ENCODE measurements at places on chromosomes 4 and X.
A peak's percentile ranks its signal among the peaks of the same experiment; 100 is the strongest.

- no peak for DNase-seq
Measured at GRCh38 chr4:74423104-74423503, 21.8 kb upstream of the AREG start.

GRCh38 chr4:2511645-2512131, 24.8 kb upstream of the FAM193A start:
- DNase-seq, result no peak

- DNase-seq, result no peak
Measured at GRCh38 chr4:109574443-109574850, 14.4 kb downstream of the MCUB start.

GRCh38 chr4:3251691-3252479, 2.9 kb downstream of the MSANTD1 start:
- DNase-seq, result no peak

DNA sequence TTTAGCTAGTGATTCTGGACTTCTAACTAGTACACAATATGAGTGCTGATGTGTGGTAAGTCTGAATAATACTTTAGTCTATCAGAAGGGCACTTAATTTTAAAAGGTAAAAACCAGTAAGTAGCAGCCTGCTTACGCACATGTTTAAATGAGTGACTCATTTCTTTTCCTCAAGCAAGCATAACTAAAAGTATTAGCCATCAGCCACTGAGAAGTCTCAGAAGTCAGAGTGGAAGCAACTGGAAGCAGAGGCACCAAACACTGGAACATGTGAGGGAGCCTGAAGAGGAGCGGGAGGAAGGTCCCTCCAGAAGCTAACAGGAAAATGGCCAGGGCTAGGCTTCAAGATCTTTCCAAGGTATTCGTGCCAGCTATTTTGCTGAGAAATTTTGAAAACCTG, 257.7 kb downstream of the RAPGEF2 start:
- DNase-seq, result no peak

DNA sequence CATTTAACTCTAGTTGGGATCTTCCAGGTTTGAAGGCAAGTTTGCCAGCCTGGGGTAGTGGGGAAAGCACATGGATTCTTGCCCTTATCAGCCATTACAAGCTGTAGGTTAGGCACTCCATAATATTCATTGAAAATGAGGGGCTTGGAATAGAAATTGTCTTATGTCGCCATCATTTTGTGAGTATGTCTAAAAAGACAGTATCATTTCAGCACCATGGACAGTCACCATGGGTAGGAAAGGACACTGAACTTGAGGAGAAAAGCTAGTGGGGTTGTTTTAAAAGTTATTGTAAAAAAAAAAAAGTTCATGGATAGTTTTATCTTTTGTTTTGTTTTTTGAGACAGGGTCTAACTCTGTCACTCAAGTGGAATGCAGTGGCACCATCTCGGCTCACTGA, 356.1 kb downstream of the HNRNPD start:
- DNase-seq, result no peak

- no peak for DNase-seq
Measured at GRCh38 chr4:151319490-151319889, 5.9 kb downstream of the SH3D19 start.

- no peak for DNase-seq
Measured at GRCh38 chr4:42633605-42634388, 23.1 kb downstream of the ATP8A1 start.

DNA sequence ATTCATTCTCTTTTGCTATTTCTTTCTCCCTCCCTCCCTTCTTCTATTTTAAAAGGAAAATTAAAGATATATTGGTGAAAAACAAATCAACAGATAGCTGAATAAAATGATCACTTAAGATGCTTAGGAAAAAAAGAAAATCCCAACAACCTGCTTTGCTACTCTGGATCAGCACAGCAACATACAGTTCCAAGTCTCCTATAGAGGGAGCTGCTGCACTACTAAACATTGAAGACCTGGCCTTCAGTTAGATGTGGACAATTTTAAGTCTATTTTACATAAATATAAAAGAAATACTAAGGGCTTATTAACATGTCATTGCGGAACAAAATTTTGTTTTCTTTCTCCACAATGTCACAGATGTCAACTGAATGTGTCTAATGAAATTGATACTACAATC, 226.4 kb downstream of the MAGEB5 start:
- DNase-seq, result no peak

DNA sequence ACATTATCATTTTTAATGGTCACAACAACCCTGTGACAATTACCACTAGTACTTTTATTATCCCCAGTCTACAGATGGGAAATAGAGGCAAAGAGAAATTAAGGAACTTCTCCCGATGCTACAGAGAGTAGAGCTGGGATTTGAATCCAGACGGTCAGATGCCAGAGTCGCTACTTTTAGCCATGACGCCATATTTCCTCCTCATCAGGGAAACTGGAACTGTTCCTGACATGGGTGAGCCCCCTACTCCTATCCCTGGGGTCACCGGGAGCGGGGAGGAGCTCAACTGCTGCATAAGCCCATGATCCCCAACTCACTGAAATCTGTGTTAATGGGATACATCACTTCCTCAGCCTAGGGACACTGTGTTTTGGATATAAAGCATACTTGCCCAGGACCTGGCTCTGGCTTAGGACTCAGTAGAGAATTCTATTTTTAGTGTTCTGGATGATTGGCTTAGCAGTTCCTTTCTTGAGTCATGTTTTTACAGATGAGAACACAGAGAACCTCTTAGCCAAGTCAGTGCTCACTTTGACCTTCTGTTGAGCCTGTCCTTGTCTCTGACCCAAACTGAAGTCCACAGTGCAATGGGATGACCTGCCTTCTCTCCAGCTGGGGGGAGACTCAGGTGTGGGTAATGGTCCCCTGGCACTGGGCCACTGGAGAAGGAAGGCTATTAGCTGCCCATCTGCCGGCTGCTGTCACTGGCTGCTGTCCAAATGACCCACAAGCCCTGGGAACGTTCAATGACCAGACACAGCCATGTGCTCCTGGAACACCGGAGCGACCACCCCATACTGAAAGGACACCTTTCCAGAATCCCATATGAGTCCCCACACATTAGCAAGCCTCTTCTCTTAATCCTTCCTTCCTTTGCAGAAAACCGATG, 90.8 kb upstream of the SHISA3 start:
- DNase-seq, result no peak

GRCh38 chr4:110198049-110198434, 373 bp downstream of the ELOVL6 start:
- no peak for DNase-seq

GRCh38 chrX:150324919-150325318, 38.2 kb upstream of the MAMLD1 start:
- DNase-seq, result no peak

GRCh38 chrX:154800478-154801210, 4.6 kb downstream of the MPP1 start:
- DNase-seq, result no peak

- no peak for DNase-seq
Measured at GRCh38 chrX:147749308-147749707, 162.4 kb upstream of the FMR1 start.

DNA sequence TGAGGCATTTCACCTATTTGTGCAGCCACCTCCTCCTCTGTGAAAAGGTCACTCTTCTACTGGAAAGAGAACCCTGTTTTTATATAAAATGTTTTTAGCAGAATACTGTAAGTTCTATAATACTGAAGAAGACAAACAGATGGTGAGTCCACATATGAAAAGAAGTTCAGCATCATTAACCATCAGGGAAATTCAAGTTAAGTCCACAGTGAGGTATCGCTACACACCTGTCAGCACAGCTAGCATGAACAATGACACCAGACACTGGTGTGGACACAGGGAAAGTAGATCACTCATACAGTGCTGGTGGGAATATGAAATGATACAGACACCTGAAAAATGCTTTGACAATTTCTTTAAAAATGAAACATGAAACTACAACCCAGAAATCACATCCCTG, 133.0 kb downstream of the MAD2L1 start:
- DNase-seq, result no peak

- DNase-seq, result no peak
Measured at GRCh38 chr4:15340902-15341732, 86.7 kb upstream of the C1QTNF7 start.

GRCh38 chr4:84511703-84512102, 12.6 kb upstream of the NKX6-1 start:
- DNase-seq, result no peak

DNA sequence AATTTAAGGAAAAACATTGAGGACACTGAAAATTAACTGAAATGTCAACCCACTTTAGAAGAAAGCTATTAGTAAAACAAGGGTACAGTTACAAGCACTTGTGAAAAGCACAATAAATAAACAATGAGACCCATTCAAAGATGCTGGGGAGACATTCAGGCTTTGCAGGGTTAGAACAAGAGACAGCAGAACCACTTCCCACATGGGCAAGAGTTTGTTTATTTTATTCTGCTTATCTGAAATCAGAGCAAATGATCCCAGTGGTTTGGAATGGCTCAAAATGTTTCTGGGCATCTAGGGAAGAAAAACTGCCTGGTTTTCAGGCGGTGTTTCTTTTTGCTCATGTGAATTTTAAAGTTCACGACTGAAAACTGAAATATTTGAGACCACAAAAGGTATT, 42.4 kb downstream of the PPP3CA start:
- no peak for DNase-seq

- no peak for DNase-seq
Measured at GRCh38 chr4:176718881-176719280, 73.8 kb downstream of the VEGFC start.

GRCh38 chrX:77527233-77528001, 80.2 kb downstream of the FGF16 start:
- no peak for DNase-seq

DNA sequence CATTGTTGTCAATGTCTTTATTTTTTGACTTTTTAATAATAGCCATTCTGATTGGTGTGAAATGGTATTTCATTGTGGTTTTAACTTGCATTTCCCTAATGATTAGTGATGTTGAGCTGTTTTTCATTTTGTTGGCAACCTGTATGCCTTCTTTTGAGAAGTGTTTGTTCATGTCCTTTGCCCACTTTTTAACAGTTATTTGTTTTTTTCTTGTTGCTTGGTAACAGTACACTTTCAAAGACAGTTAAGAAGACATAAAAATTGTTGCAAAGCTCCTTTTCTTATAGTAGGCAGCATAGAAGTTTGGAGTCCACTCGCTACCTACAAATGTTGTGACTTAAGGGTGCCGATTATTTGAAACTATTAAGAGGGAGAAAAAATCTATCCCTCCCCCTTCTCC, 48.7 kb upstream of the SLC7A11 start:
- no peak for DNase-seq

DNA sequence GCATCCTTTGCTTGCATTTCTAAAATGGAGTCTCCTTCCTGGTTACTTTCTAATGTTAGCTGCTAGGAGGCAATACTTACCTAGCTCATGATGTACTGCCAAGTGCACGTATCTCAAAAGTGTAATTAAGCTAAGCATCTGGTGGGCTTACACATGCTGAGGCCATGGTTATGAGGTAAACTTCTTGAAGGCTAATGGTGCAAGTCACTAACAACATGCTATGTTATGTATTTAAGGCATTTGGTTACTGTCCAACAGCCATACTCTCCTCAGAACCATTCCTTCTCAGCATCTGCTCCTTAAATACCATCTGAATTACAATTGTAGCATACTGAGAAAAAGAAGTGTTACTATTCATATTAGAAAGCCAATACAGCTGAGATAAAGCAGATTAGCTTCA, 318.6 kb upstream of the BMP3 start:
- no peak for DNase-seq

GRCh38 chr4:105708181-105709080, at the start of the genes GSTCD and INTS12:
GSTCD (plus strand) TSS chr4:105708784; CDS start chr4:105717614, 8,830 bp downstream.
INTS12 (minus strand) TSS chr4:105708689; CDS start chr4:105700005, 8,684 bp downstream.
- peak; percentile 85 for DNase-seq

DNA sequence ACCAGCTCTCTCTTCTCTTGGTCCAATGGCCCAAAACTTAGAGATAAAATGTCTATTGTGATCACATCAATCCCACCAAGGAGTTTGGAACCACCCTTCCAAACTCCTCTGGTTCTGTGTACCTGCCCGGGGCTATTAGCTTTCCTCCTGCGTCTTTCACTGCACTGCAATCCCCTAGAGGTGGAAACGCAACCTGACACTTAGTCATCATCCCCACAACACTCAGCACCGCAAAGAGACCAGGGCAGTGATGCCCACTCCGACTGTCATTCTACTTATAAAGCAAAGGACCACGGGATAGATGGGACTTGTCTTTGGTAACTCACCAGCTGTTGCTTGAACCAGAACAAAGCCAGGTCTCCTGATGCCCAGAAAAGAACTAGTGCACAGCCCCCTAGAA, 22.0 kb downstream of the AFAP1 start:
- no peak for DNase-seq

DNA sequence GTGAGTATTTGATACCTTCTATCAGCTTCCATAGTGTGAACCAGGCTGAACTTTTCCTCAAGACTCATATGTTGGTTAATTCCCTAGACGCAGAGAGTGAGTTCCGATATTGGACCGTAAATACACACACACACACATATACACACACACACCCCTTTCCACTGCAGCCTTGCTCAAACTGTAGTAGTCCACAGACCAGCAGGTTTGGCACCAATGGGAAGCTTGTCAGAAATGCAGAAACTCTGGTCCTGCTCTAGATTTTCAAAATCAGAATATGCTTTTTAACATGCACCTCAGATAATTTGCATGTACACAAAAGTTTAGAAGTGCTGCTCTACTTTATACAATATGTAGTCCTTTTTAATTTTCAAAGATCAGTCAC, 27.6 kb upstream of the ZNF280C start:
- DNase-seq, result no peak

DNA sequence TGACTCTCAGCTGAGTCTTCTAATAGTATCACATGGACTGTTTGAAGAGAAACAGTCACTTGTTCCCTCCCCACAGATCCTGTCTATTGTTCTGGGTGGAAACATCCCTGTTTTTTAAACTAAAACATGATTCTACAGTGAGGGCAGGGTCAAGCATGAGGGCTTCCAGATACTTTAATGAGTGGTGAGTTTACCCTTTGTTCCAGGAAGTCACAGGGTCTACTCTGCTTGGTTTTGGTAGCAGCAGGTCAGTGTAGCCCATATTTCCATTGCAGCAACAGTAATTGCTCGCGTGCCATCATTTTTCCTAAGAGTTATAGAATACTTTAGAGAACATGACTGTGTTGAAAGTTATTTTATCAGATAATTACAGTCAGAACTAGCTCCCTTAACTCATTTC, 87.4 kb downstream of the ZNF732 start:
- no peak for DNase-seq

GRCh38 chr4:128162434-128162833, 101.3 kb downstream of the LARP1B start:
- DNase-seq, result no peak

- DNase-seq, result no peak
Measured at GRCh38 chrX:16916561-16916960, 29.9 kb upstream of the REPS2 start.

- no peak for DNase-seq
Measured at GRCh38 chr4:25370242-25370641, 6.8 kb upstream of the ANAPC4 start.

DNA sequence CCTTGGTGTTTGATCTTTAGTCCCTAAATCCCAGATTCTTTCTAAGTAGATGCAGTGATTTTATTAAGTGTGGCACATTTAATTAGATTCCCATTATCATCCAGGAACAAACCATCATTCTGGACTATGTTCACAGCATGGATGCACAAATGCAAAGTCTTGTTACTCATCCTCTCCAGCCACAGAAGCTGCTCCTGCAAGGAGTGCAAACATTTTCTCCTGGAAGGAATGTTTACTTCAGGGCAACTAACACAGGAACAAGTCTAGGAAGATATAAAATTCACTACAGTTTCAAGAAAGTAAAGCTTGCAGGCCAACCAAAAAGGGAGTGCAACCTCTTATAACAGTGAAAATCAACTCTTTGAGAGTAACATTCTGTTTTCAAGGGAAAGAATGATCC, 106.0 kb downstream of the IQCM start:
- DNase-seq, result no peak

All from stimulated activated CD4-positive, alpha-beta T cell treated with anti-CD3 and anti-CD28 coated beads, Interleukin-4, amount 100 ng/mL, for 1 hour (primary cell).